ENCODE measurements at places on chromosomes 5 and 9. TPM values are rescaled to one million over a fixed set of nuclear protein-coding genes. Genes with fewer than 3 reads are reported as not detected.

The SCGB3A2 gene
- polyA plus RNA-seq: not detected

The SLC4A9 gene
- polyA plus RNA-seq: 0.11 TPM

The CSF1R gene
- 0.25 TPM for polyA plus RNA-seq

The TAF1L gene
- not detected for polyA plus RNA-seq

The C9orf40 gene
- polyA plus RNA-seq: 6.5 TPM

The SPINK6 gene
- polyA plus RNA-seq: 2,131 TPM

The ANKRD33B gene
- 4.2 TPM for polyA plus RNA-seq

The LURAP1L gene
- polyA plus RNA-seq: 3.6 TPM

The AK8 gene
- polyA plus RNA-seq: 0.77 TPM

The CARTPT gene
- polyA plus RNA-seq: not detected

The FSTL4 gene
- 174 TPM for polyA plus RNA-seq

The C8G gene
- polyA plus RNA-seq: not detected

The CDKN2B-AS1 gene
- 2.5 TPM for polyA plus RNA-seq

The DRD1 gene
- polyA plus RNA-seq: 10.2 TPM

The SUSD3 gene
- not detected for polyA plus RNA-seq

The ROPN1L gene
- 6.9 TPM for polyA plus RNA-seq

The NIPAL4 gene
- polyA plus RNA-seq: not detected

The TRAF1 gene
- not detected for polyA plus RNA-seq

The SH2D3C gene
- 1.3 TPM for polyA plus RNA-seq

The SGCD gene
- 4.5 TPM for polyA plus RNA-seq

The IFNA13 gene
- not detected for polyA plus RNA-seq

The POMT1 gene
- 8.9 TPM for polyA plus RNA-seq

The GPR150 gene
- not detected for polyA plus RNA-seq

The SLC45A2 gene
- not detected for polyA plus RNA-seq

The NSD1 gene
- 17.5 TPM for polyA plus RNA-seq

The ANP32B gene
- 20.2 TPM for polyA plus RNA-seq

The NME5 gene
- 113 TPM for polyA plus RNA-seq

The FOXD4L6 gene
- not detected for polyA plus RNA-seq

The OTP gene
- not detected for polyA plus RNA-seq

The UAP1L1 gene
- not detected for polyA plus RNA-seq

The ZFR gene
- polyA plus RNA-seq: 84.8 TPM

The C9orf50 gene
- polyA plus RNA-seq: not detected

Data from Purkinje cell (primary cell).